ENCODE measurements at places on chromosomes 2 and 18. TPM values are rescaled to one million over a fixed set of nuclear protein-coding genes. Genes with fewer than 3 reads are reported as not detected.

GRCh38 chr2:174013315-174013751, 48.2 kb upstream of the SP3 start:
- H3K4me1 ChIP-seq = peaks cover 36% of the 10 kb centered on the region
- H3K27ac ChIP-seq = peak overlapping the region; percentile 94
- peak; percentile 74 for DNase-seq
- no peaks in the 10 kb centered on the region for H3K27me3 ChIP-seq
- peak overlapping the region; percentile 53 for H3K4me3 ChIP-seq

DNA sequence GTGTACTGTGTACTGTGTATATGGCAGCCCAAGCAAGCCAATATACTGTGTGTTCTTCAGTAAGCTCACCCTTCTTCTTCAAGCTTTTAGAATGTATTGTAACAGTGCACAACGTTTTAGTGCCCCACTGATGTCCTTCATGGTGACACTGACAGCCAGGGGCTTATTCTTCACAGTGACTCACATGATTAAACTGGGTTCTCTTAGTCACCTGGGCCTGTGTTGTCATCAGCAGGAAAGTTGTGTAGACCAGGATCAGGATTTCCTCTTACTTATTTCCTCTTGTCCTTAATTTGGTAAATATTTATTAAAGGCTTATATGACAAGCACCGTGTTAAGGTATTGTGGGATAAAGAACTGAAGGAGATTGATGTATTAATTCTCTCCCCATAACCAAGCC, 67.9 kb upstream of the THOC1 start:
- no peaks in the 10 kb centered on the region for H3K4me1 ChIP-seq
- H3K4me3 ChIP-seq = no peak overlapping the region
- H3K36me3 ChIP-seq = no peaks in the 10 kb centered on the region
- no peak overlapping the region for H3K27ac ChIP-seq
- DNase-seq = no peak

DNA sequence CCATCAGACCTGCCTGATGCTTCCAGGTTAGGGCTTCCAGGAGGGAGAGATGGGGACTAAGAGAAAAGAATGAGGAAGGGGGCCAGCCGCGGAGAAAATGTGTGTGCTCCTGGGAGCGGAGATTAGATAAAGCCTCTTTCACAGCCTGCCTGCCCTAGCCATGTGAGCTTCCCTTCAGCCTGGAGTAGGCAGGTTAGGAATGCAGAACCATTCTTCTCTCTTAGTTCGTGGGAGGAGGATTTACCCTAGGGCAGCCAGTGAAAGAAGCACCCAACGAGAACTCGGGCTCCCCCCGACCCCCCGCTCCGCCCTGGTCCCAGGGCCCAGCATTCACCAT, 36.1 kb downstream of the POMC start:
- H3K4me1 ChIP-seq = no peaks in the 10 kb centered on the region
- H3K4me3 ChIP-seq = peak overlapping the region; percentile 2
- DNase-seq = no peak

DNA sequence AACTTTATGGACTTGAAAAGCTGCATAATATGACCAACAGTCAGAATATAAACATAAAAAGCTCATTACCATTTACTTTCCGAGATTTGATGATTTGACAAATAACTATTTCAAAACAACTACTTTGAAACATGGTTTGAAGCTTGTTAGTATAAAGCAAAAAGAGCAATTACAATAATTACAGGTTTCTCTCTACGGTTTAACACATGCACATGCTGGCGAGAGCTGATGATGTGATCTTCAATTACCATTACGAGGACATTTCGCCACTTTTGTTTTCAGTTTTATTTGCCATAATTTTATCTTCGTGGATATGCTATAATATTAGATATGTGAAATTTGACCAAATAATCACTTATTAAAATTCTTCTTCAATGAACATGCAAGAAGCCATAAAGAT, 270.1 kb downstream of the TCF4 start:
- peak overlapping the region; percentile 5 for H3K27ac ChIP-seq
- H3K27me3 ChIP-seq = no peaks in the 10 kb centered on the region
- H3K4me3 ChIP-seq = peak overlapping the region; percentile 69
- no peak for DNase-seq
- peaks cover 28% of the 10 kb centered on the region for H3K4me1 ChIP-seq

SLC30A3 gene
- 7.6 TPM for total RNA-seq

LONRF2 gene
- total RNA-seq = 7.6 TPM

BZW1 gene
- total RNA-seq = 85.4 TPM
